Fibroblast of skin of left biceps (primary cell): ENCODE measurements at places on chromosomes 5 and 9.

DNA sequence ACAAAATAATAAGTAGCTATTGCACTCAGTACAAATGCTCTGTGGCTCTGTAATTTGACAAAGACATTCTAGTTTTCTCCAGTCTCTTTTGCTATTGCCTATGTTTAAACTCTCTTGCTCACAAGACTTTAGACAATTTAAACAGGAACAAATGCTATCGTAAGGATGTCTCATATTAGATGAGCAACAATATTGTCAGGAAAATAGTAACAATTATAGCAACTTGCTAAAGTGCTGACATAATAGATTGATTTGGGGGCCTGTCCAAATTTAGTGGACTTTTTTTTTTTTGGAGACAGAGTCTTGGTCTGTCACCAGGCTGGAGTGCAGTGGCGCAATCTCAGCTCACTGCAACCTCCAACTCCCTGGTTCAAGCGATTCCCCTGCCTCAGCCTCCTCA is 11.8 kb downstream of the KIF2A start:
- DNase-seq = no peak

- DNase-seq = no peak
These were observed 29.5 kb downstream of the AFAP1L1 start for GRCh38 chr5:149301049-149301743.

- DNase-seq = no peak
These were observed 22.4 kb upstream of the ANGPTL2 start for GRCh38 chr9:127144670-127145445.

DNA sequence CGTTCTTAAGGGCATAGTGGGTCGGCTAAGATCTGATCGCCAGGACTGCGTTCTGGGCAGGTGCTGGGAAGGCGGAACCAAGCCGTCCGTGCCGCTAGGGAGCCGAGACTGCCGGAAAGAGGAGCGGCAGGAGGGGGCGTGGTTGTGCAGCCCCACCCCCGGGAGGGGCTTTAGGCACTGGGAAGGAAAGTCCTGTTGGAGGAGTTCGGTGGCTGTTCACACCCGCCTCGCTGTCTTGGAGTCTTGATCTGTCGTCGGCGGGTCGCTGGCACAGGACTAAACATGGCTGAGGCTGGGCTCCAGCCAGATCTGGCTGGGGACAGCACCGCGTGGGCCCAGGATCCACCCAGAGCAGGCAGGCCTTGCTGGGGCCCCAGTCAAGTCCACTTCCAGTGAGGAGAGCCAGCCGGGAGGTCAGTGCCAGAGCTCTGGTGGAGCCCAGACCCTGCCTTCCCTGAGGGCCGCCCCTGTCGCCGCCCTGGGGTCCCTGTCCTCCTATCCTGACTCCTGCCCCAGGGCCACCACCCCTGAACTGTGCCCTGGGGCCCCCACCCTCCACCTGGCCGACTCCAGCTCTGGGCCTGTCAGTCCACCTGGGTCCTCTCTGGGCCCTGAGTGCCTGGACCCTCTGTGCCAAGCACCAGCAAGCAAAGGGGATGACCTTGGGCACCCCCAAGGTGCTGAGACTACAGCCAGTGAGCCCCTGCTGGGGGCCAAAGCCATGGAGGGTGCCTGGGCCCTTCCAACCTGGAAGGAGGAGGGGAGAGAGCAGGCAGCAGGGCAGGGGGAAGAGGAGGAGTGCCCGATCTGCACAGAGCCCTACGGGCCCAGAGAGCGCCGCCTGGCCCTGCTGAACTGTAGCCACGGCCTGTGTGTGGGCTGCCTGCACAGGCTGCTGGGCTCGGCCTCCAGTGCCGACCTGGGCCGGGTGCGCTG is 4.5 kb downstream of the RNF208 start:
- DNase-seq = no peak

GRCh38 chr5:69491838-69492390 is 676 bp upstream of the OCLN start:
- DNase-seq = no peak

DNA sequence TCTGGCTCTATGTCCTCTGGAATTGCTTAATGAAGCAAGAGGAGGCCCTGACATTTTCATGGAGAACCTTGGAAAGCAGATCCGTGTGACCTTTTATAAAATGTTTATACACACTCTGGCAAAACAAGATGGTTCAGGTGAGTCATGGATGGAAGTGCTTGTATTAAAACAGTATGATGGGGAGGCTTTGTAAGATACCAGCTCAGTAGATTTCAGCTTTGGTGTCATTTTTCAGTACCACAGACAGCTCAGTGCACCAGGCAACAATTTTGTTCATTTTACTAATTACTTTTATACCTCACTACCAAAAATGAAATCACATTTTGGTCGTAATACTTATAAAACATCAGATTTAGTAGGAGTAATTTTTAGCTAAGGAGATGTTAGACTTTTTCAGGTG is 5.2 kb downstream of the KCNN2 start:
- no peak for DNase-seq

DNA sequence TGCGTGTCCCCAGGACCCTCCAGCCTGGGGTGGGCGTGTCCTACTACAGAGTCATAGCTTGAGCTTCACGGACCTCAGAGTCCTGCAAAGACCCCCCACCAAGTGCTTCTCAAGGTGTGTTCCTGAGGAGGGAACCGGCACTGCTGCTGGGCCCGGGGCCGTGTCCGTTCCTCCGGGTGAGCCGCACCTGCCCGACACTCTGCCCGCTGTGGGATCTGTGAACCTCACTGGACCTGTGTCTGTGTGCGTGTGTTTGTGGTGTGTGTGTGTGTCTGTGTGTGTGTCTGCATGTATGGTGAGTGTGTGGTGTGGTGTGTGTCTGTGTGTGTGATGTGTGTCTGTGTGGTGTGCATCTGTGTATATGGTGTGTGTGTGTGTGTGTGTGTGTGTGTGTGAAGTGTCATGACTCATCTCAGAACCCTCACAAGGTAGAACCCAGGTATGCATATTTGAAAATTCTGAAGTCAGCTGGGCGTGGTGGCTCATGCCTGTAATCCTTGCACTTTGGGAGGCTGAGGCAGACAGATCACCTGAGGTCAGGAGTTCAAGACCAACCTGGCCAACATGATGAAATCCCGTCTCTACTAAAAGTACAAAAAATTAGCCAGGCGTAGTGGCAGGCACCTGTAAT is 40.9 kb upstream of the RXRA start:
- DNase-seq = no peak

DNA sequence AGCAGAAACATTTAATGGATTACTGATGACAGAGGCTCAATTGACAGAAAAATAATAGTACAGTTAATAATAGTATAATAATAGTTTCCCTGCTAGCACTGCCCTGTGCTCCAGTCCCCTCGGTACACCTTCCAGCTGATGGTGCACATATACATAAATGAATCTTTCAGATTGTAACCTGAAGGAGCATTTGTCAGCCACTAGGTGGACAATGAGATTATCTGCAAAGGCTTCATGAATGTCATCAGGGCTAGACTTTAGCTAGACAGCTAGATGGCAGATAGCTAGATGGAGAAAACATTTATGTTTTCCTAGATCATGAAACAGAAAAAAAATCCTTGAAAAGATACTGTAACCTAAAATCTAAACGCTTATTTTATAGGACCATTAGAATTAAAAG is 304.4 kb upstream of the SMC2 start:
- no peak for DNase-seq

GRCh38 chr5:5278815-5279381 is 138.8 kb downstream of the ADAMTS16 start:
- DNase-seq = no peak

- no peak for DNase-seq
These were observed 72.0 kb downstream of the PDE8B start for GRCh38 chr5:77282337-77283027.

DNA sequence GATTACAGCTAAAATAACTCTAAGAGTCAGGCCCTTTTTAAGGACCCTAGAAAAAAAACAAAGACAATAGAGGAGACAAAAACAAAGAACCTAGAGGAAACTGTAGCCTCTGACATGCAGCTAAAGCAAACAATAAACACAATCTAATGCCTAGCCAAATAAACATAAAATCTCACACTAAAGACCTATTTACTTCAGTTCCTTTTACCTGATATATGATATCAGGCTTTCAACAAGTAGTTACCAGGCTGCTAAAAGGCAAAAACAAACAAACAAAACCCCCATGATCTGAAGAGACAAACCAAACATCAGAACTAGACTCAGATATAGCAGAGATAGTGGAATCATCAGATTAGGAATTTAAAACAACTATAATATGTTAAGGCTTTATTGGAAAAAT is 226.5 kb upstream of the POU5F2 start:
- no peak for DNase-seq

- DNase-seq = no peak
These were observed 51.2 kb upstream of the ARRDC3 start for GRCh38 chr5:91434348-91434747.

GRCh38 chr5:143331956-143332355 is 71.5 kb downstream of the NR3C1 start:
- DNase-seq = no peak

DNA sequence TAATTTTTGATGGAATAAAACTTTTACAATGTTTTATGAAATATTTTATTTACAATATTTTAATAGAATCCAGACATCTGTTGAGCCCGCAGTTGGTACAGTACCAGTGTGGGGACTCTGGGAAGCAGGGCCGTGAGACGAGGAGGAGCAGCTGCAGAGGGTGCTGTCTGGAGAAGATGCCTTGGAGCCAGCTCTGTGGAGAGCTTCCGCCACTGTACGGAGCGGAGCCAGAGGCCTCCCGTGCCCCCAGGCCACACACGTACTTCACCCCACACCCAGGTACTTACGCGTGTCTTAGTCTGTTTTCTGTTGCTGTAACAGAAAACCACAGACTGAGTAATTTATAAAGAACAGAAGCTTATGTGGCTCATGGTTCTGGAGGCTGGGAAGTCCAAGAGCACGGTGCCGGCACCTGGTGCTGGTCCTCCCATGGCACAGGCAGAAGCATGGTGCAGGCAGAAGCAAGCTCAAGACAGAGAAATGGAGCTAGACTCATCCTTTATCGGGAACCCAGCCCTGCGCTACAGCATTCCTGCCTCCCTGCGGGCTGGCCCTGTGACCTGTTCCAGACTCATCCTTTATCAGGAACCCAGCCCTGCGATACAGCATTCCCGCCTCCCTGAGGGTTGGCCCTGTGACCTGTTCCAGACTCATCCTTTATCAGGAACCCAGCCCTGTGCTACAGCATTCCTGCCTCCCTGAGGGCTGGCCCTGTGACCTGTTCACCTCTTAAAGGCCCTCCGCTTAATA is 23.3 kb downstream of the CEP72 start:
- DNase-seq = no peak

DNA sequence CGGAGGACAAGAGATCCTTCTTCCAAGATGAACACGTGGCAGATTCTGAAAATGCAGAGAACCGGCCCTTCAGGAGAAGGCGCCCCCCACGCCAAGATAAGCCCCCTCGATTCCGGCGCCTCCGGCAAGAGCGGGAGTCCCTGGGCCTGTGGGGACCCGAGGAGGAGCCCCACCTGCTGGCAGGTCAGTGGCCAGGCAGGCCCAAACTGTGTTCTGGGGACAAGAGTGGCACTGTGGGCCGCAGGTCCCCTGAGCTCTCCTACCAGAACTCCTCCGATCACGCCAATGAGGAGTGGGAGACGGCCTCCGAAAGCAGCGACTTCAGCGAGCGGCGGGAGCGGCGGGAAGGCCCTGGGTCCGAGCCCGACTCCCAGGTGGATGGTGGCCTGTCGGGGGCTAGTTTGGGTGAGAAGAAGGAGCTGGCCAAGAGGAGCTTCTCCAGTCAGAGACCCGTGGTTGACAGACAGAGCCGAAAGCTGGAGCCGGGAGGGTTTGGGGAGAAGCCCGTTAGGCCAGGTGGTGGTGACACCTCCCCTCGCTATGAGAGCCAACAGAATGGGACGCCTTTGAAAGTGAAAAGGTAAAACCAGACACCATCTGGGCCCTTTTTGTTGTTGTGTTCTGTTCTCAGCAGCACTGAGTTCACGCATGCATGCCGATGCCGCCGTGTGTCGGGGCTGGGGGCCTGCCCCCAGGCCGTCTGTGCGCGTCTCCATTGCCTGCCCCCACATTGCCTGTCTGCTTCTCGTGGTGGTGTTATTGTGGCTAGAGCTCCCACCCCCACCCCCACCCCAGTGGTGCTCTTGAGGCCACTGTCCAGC is 26.6 kb upstream of the POMT1 start:
- no peak for DNase-seq

DNA sequence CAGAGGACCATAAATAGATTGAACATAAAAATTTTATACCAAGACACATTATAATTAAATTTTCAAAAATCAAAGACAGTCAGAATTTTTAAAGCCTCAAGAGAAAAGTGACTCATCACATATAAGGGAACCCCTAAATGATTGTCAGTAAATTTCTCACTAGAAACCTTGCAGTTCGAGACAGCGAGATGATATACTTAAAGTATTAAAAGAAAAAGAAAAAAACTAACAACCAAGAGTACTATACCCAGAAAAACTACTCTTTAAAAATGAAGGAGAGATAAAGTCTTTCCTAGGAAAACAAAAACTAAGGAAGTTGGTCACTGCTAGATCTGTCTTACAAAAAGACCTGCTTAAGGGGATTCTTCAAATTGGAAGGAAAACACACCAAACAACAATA is 251.4 kb upstream of the MSX2 start:
- no peak for DNase-seq

DNA sequence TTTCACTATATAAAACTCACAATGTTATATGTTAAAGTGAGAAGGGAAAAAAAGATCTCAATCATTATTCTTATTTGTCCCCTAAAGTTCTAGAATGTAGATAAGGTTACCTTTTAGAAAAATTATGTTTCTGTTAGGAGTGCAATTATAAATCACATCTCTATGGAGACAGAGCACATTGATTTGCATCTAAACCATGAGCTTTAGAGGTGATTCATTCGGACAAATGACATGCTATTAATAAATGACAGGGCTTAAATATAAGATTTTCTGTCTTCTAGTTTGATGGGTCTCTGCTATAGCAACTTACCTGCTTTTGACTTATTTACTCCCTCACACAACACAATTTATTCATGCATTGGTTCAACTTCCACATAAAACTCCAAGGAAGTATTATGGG is 39.8 kb downstream of the RASEF start:
- no peak for DNase-seq

DNA sequence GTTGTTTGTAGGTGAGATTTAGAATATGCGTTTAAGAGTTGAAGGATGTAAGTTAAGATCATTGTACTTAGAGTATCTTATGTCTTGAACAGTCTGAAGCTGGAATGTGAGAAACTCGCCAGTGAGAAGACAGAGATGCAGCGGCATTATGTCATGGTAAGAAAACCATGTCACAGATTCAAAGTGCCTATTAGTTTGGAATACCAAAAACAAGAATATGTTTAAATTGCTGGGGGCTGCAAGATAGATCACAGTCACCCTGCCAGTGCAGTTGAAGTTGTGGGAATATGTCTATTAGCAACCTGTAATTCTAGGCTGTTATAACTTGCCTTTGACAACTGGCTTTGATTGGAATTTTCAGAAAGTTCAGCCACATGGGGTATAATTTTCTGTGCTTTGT is 3.0 kb downstream of the TLE4 start:
- DNase-seq = no peak

- DNase-seq = no peak
These were observed 16.5 kb upstream of the ROR2 start for GRCh38 chr9:91966503-91966902.
